ENCODE measurements at places on chromosomes 3 and 15.

DNA sequence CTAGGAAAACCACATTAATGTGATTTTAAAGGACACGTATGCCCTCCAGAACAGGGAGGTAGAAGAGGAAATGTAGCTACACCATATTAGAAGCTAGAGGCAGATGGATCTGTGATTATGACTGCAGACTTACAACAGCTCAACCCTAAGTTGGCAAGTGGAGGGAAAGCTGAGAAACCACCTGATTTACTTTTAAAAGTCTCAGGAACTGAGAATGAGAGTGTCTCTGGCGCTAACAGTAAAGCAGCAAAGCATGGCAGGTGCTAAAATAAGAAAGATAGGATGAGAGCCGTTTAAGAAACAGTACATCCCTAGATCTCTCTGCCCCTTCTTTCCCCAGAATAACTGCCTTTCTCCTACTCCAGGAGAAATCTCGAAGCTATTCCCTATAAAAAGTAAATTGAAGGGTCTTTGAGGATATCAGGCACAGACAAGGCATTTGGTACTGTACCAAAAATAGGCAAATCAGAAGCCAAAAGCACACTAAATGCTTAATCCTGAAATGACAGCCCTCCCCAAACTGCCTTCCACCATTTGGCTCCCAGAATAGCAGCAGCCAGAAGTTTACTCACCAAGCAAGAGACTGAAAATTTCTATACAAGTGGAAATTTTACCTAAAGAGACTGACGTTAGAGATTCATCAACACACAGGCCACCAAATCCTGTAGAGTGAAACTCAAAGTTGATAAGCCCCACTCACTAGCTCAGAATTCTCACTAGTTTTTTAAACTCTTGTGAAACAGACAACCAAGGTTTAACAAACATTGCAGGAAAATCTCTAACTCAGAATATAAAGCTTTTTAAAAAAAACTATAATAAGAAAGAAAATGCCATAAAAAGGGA lies 34.3 kb upstream of the PARP14 start:
- no peak for DNase-seq

GRCh38 chr3:71064291-71064955 lies 519.1 kb downstream of the FOXP1 start:
- DNase-seq = peak; percentile 66

DNA sequence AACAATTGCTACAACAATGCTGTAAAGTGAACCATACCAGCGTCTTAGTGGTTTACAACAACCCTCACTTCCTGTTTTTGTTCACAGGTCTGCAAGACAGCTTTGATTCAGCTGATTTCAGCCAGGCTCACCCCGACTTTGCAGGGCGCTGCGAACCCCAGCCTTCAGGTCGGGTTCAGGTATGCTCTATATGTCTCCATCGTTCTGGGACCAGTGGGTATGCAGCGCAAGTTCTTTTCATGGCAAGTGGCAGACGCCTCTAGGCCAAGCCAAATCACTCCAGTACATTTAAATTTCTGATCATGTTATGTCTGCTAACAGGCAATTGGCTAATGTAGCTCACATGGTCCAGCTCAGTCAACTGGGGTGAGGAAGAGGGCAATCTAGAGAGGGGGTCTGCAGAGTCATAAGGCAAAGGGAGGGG lies 52.4 kb upstream of the RGMA start:
- peak; percentile 20 for DNase-seq

- DNase-seq = no peak
Measured at GRCh38 chr3:84984429-84984828, 25.6 kb downstream of the CADM2 start.

GRCh38 chr3:42377681-42378080 lies 32.7 kb downstream of the LYZL4 start:
- DNase-seq = no peak

GRCh38 chr3:138717348-138717747 lies 108.8 kb downstream of the FAIM start:
- no peak for DNase-seq

DNA sequence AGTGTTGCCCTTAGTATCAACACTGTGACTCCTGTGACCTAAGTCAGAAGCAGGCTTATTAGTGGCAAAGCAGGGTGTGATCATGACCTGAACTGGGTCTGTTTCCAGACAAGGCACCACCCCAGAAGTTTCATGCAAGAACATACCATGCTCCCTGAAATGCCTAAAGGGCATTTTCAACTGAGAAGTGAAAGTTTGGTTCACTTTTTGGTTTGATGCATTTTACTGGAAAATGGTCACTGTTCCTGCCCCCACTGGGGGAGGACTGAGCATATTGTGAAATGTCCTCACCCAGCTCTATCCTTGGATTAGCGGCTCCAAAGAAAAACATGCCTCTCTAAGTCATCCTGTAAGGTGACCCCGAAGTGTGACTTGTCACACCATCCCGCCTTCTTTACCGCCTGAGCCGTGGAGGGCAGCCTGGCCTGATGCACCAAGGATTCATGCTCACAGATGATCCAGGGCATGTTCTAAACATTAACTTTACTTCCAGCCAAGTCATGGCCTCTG lies 3.1 kb upstream of the FAM240A start:
- no peak for DNase-seq

GRCh38 chr3:31804251-31805051 lies 176.6 kb downstream of the OSBPL10 start:
- DNase-seq = no peak

GRCh38 chr3:142886940-142887339 lies 1.9 kb downstream of the PCOLCE2 start:
- no peak for DNase-seq

DNA sequence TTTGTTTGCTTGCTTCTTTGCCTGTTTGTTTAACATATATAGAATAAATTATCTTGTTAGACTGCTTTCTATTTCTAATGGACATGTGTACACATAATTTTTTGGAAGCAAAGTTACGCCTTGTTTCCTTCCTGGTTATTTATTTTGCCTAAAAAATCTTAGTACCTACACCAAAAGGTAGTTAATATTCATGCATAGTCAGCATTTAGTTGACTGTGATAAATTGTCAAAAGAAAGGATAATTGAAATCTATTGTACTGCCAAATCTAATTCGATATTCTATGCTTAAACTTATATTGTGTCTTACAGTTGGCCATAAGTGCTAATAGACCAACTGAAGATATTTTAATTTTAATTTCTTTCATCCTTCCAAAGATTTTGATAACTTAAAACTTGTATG lies 233.9 kb upstream of the ARL6 start:
- DNase-seq = no peak

DNA sequence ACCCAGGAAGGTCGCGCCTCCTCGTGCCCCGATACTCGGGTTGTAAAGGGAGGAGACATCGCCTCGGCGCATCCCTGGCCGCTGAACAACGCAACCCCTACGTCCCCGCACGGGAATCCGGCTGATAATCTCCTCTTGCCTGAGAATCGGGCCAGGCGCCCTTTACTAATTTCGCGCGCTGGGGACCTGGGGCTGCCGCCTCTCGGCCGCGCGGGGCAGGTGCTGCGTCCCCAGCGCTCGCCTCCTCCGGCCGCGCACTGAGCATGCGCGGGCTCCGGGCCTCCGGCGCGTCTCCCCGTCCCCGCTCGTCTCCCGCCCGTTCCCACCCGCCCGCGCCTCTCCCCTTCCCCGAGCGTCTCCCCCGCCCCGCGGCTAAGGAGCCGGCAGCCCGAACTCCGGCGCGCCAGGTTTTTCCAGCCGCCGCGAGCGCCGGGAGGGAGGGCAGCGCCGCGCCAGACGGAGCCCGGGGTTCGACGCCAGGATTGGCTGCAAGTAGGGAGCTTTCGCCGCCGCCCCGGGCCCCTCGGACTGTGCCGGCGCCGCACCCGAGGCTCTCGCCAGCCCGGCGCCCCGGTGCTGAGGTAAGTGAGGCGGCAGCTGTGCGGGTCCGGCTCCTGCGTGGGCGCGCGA lies at the start of gene CNTN4:
TSS of gene CNTN4 (plus strand) at position 469 of the 630 bp plus-strand sequence.
- DNase-seq = no peak

- no peak for DNase-seq
Measured at GRCh38 chr3:73427048-73427706, 197.6 kb downstream of the PDZRN3 start.

- no peak for DNase-seq
Measured at GRCh38 chr3:27667751-27668150, 54.4 kb downstream of the EOMES start.
